Left renal pelvis (tissue), 4 donors: ENCODE measurements at places on chromosomes 2 and 18.

- DNase-seq: no peak
Observed at GRCh38 chr2:96887493-96888012, 17.7 kb upstream of the SEMA4C start.

DNA sequence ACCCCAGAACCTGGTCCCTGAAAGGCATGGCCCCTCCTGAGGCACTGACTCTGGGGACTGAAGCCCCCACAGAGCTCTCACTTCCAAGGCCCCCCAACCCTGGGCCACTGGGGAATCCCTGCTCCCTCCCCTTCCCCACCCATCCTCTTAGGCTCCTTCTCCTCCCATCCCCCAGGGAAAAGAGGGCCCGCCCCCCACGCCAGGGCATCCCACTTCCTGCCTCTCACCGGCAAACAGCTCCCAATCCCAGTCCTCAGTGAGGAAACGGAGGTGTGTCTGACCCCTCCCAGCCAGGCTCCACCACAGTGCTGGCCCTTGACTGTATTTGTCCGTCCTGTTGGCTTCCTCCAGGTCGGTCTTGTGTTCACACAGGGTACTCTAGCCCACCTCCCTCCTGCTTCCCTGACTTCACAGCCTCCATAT lies 35.0 kb upstream of the PTMA start:
- DNase-seq: no peak

- DNase-seq: no peak
Observed at GRCh38 chr2:98015671-98016070, 19.9 kb upstream of the TMEM131 start.

DNA sequence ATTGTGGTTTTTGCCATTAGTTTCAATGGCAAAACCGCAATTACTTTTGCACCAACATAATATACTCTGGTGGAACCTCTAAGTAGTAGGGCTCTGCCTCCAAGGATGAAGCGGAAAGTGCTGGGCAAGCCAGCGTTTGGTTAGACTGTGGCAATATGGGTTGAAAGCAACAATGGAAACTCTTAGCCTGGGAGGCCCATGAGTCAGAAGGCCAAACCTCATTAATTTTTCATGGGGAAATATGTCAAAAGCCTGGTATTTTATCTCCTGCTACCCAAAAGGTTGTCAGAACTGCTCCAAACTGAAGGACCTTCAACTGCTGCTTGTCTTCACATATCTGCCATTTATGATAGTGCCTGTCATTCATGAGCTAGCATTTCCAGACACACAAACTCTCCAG lies 179.1 kb upstream of the CYP26B1 start:
- no peak for DNase-seq

DNA sequence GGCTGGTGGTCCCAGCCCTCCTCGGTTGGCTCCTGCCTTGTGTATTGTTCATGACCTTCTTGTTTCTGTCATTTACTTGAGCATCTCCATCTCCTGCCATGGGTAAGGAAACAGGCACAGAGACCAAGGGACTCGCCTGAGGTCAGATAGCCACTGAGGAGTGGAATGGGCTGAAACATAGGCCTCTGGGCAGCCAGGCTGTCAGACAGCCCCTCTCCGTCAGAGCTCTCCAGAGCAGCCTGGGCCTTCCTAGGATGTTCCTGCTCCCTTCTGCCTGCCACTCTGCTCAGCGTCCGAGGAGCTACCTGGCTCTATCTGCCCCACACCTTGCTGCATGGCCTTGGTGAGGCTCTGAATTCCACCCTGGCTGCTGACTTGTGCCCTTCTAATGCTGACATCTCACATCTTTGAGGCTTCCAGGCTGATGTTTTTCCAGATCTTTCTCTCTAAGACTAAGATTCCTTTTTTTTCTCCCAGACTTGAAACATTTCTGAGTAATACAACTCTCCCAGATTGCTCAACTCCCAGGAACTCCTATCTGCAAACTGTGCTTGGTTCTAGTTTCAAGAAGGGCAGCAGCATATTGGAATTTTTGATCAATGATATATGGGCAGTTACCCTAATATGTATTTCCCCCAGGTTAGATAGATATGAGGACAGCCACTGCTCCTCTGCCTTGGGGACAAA lies 67.7 kb downstream of the MCFD2 start:
- no peak for DNase-seq

GRCh38 chr2:74836675-74837401 lies 2.9 kb downstream of the HK2 start:
- no peak for DNase-seq

DNA sequence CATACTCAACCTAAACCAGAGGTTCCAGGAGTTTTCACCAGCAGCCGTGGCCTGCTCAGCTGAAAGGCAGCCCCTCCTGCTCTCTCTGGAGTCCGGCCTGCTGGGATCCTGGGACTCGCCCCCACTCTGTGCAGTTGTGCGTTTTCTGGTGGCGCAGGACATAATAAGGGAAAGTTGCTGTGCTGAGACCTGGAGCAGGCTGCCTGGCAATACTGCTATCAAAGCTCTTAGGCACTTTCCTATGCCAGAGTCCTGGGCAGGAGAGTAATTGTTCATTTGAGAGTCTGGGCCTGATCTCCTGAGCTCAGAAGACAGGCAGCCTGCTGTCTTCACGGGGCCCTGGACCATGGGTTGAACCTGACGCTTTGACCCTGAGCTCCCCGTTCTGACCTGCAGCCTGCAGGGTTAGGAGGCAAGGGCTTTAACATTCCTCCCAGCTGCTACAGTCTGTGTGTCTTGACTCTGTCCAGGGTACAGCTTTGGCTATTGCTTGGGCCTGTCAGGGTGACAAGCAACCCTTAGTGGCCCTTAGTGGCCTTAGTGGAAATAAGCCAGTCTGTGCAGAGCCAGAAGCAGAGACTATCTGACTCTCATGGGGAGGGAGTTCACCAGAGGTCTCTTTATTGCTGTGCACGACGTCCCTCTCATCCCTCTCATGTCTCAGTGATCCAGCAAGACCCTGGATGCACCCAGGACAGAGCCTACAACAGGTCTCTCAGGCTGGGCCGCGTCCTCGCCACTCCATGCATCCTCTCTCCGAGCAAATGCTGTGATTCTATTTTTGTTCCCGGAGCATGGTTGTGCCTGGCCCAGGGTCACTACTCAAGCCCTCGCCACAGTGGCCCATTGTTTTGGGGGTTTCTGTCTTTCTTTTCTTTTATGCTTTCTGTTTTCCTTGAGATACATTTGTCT lies 60.6 kb downstream of the ACKR3 start:
- DNase-seq: no peak

DNA sequence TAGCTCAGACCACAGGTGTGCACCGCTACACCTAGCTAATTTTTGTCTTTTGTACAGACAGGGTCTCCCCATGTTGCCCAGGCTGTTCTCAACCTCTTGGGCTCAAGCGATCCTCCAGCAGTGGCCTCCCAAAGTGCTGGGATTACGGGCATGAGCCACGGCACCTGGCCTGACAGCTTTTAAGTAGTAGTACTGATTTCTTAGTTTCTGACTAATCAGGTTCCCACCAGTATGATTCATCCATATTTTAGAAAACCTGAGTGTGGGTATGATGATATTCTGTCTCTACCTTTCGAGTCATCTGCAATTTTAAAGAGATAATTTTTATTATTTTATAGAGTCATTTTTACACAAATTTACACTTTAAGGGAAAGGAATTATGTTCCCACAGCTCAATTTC lies 46.4 kb upstream of the GULP1 start:
- no peak for DNase-seq

GRCh38 chr2:126770466-126770865 lies 114.5 kb downstream of the GYPC start:
- no peak for DNase-seq
